Activated CD4-positive, CD25-positive, alpha-beta regulatory T cell (primary cell): ENCODE measurements at places on chromosomes 3 and 15.
A peak's percentile ranks its signal among the peaks of the same experiment; 100 is the strongest.

GRCh38 chr3:89947337-89947954 is 840.0 kb downstream of the EPHA3 start:
- no peak for DNase-seq

- DNase-seq: no peak
Measured at GRCh38 chr15:92462424-92463125, 68.9 kb downstream of the ST8SIA2 start.

DNA sequence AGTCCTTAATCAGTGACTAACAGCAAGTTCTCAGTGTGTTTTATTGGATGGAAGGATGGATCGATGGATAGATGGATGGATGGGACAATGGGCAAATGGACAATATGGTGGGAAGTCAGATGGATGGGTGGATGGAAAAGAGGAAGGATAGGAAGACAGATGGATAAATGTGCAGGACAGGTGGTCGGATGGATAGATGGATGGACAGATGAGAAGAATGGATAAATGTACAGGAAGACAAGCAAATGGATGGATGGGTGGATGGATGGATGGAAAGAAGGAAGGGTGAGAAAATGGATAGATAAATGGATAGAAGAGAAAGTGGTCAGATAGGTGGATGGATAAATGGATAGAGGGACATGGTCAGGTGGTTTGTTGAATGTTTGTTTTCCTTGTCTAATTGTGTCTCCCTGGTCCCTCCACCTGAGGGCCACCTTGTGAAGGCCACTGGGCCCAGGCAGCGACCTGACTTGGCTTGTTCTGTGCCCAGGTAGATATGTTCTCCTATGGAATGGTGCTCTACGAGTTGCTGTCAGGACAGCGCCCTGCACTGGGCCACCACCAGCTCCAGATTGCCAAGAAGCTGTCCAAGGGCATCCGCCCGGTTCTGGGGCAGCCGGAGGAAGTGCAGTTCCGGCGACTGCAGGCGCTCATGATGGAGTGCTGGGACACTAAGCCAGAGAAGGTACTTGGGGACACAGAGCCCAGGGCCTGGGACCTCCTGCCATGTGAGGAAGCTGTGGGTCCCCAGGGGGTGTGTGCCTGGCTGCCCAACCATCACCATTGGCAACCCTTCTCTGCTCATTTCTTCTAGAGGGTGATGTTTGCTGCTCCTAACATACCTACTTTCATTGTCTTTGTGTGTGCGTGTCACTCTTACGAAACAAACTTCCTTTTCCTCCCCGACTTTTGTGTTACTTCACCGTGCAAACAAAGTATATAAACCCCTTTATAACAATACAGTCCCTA is 137.5 kb downstream of the LRRK1 start:
- no peak for DNase-seq

GRCh38 chr3:129745253-129745652 is 138.8 kb upstream of the PLXND1 start:
- no peak for DNase-seq

- DNase-seq: no peak
Measured at GRCh38 chr3:194985031-194985578, 285.9 kb downstream of the XXYLT1 start.

- DNase-seq: peak; percentile 15
Measured at GRCh38 chr15:101014921-101015841, 96.0 kb downstream of the LRRK1 start.

DNA sequence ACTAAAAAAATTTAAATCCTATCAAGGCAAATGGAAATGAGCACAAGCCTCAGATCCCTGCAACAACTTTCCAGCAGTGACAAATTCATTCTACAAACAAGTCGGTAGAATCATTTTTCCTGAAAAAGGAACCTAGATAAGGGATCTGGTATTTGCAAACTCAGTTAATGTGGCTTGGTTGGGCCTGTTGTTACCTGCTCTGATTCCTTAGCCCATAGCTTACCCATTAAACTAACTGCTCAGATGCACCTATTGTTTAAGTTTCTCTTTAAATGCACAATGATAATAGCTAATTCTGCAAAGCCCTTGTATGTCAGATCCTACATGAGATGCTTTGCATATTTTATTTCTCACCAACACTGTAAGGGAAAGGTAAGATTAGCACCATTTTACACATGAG is 377.4 kb upstream of the RGMA start:
- no peak for DNase-seq

DNA sequence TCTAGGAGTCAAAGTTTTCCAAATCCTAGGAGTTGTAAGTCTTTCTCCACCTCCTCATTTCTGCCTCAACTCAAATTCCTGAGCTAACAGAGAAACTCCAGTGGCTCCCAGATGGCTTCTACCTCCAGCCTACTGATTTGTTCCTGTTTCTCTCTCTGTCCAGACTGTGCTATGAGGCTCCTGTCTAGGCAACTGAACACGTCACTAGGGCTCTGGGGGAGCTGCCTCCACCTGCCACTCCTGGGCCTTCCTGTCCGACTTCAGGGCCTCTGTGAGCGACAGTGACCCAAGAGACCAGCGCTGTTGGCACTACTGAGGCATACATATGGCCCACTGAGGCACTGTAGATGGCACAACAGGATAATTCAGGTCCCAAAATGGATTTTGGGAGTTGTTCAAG is 71.4 kb downstream of the EXOG start:
- DNase-seq: no peak

GRCh38 chr3:95289295-95289694 is 1226.4 kb downstream of the NSUN3 start:
- no peak for DNase-seq

GRCh38 chr15:26891448-26892181 is 24.8 kb downstream of the GABRA5 start:
- DNase-seq: no peak

DNA sequence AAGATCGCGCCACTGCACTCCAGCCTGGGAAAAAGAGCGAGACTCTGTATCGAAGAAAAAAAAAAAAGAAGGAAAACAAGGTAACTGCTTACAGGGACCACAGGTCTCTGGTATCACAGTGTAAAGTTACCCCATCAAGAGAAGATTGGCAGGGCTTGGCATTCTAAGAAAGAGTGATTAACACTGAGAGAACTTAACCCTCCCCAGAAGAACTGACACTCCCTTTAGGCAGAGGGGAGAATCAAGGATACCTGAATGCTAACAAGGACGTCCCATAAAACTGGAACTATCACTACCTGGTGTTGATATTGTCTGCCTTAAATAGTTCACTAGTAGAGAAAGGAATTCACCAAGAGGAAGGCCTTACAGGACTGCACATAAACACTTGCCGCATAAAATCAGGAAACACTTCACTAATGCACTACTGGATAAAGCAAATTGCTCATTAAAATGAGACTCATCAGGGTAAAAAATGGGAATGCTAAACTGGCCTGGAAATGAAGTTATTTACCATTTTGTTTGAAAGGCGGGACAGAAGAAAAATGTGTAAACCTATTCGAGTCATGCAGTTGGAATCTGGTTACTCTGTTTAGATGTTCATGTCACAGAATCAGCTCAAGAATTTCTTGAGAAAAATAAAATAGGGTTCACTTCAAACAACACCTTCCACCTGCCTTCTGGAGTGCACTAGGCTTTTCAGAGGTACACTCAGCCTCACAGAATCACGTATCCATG is 121.6 kb downstream of the FOXP1 start:
- DNase-seq: no peak

DNA sequence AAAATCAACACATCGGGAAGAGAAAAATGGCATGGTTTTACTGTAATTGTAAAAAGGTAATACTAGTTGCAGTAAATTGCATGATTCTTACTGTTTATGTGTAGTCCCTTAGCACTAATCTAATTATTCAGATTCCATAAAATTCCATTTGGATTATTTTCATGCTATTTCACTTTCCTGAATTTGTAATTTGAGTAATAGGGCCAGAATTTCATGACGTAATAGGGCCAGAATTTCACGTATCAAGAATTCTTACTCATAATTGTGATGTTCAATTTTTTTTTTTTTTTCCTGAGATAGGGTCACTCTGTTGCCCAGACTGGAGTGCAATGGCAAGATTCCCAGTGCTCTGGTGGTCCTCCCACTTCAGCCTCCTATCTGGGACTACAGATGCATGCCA is 2.9 kb upstream of the U2SURP start:
- DNase-seq: no peak

DNA sequence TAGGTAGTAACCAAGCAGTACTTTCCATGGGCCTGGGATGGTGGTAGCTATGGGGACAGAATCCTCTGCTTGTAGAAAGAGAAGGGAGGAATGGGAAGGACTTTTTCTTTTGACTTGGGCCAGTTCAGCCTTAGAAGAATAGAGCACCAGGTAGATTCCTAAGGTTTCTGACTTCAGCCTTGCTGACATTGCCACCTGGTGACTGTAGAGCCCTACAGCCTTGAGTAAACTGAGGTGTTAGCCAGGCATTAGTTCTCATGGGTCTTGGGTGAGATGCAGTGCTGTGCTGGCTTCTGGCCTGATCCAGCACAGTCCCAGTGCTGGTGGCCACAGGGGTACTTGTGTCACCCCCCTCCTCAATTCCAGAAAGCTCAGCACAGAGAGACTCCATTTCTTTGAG is 171.1 kb downstream of the ZBBX start:
- DNase-seq: no peak

DNA sequence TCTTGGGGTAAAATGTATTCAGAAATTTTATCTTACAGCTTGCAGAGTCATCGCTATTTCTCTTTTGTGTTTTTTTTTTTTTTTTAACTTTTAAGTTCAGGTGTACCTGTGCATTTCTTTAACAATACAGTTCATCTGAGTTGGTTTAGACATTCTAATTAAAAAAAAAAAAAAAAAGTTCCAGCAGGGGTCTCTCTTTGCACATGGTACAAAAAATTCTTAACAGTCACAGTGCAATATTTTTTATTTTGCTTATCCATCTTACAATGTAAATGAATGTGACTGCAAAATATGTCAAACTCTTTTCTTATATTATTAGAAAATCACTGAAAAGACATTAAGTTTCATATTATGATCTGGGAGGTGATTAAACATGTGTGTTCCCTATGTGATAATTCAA is 47.5 kb upstream of the SLC9A9 start:
- DNase-seq: no peak

- DNase-seq: no peak
Measured at GRCh38 chr3:183697123-183697609, 431 bp upstream of the YEATS2 start.

GRCh38 chr3:160746976-160747375 is 9.1 kb upstream of the PPM1L start:
- no peak for DNase-seq

DNA sequence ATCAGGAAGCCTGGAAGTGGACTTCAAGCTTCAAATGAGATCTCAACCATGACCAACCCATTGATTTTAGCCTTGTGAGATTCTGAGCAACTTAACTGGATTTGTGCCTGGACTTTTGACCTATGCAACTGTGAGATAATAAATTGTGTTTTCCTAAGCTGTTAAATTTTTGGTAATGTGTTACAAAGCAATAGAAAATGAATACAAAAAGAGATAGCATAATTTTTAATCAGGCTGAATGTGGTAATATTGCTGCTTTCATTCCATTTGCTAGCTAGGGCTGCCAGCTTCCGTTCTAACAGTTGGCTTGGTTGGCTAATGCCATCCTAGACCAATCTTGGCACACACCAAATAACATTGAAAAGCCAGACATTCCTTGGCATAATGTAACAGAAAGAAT is 12.2 kb downstream of the PROS1 start:
- no peak for DNase-seq

DNA sequence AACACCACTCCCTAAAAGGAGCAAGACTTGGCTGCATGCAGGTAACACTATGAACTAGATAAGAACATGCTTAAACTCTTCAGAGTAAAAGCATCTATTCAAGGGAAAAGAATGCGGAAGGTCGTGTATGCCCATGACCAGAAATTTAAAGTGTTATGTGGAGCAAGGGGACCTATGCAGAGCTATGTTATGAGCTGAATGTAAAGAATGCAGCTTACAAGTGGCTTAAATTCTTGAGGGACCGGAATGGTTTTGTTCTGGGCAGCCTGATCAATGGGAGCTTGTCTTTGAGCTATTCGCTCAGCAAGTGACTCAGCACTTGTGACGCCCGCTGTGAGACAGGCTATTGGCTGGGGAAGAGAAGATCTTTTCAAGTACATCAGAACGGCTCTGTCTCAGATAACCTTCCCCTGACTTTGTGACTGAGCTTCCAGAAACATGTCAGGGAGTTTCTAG is 367.5 kb upstream of the THBS1 start:
- no peak for DNase-seq

DNA sequence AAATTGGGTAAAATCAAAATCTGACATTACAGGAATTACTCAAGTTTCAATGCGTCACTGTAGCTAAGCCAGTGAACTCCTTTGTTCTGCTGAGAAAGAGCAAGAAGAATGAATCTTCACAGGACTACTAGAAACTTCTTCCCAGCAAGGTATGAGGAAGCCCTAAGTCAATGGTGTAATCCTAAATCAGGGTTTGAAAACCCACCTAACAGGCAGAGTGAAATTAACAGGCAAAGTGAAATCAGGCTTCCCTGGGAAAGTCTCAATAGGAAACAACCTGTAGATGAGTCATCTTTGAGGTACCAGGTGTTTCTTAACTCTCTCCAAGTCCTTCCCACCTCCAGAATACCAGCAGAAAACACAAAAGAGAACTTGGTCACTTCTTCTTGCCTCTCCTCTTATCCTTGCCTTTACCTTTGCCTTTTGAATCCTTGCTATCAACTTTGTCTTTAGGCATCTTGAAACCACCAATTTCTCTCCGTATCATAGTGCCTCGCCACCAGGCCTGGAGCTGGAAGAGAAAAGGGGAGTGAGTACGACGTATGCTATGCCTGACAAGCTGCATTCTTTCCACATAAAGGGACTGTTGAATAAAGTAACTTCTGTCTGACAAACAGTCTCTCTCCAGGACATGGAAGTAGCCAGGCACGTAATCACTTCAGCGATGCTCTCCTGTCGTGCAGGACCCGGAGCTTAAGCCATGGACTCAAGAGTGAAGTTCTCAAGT is 60.6 kb upstream of the RPL35A start:
- DNase-seq: no peak

GRCh38 chr3:153038367-153038766 is 123.7 kb upstream of the RAP2B start:
- DNase-seq: no peak

GRCh38 chr3:188049606-188050530 is 104.1 kb upstream of the LPP start:
- DNase-seq: no peak

- no peak for DNase-seq
Measured at GRCh38 chr15:92492551-92493115, 99.0 kb downstream of the ST8SIA2 start.

- no peak for DNase-seq
Measured at GRCh38 chr3:171850320-171850959, 7.3 kb downstream of the TMEM212 start.

- DNase-seq: no peak
Measured at GRCh38 chr15:92810418-92811138, 89.5 kb upstream of the CHD2 start.

- no peak for DNase-seq
Measured at GRCh38 chr15:91320101-91320500, 220.0 kb downstream of the SV2B start.

- no peak for DNase-seq
Measured at GRCh38 chr3:98972155-98972554, 70.7 kb upstream of the DCBLD2 start.

- DNase-seq: no peak
Measured at GRCh38 chr3:42601896-42602581, 1.6 kb downstream of the NKTR start.

- DNase-seq: no peak
Measured at GRCh38 chr3:70973558-70973957, 610.0 kb downstream of the FOXP1 start.

GRCh38 chr3:189419683-189420082 is 211.5 kb upstream of the TP63 start:
- DNase-seq: no peak

- DNase-seq: no peak
Measured at GRCh38 chr3:171514466-171514865, 54.3 kb upstream of the TNIK start.

- DNase-seq: peak; percentile 79
Measured at GRCh38 chr15:56245871-56246814, 2.5 kb upstream of the RFX7 start.
